K562 (cell line): ENCODE measurements at places on chromosomes 16 and 17. TPM values are rescaled to one million over a fixed set of nuclear protein-coding genes. Genes with fewer than 3 reads are reported as not detected.

GRCh38 chr17:37493249-37494027 lies 3.7 kb downstream of the DUSP14 start:
- no peaks in the 10 kb centered on the region for H3K36me3 ChIP-seq

DNA sequence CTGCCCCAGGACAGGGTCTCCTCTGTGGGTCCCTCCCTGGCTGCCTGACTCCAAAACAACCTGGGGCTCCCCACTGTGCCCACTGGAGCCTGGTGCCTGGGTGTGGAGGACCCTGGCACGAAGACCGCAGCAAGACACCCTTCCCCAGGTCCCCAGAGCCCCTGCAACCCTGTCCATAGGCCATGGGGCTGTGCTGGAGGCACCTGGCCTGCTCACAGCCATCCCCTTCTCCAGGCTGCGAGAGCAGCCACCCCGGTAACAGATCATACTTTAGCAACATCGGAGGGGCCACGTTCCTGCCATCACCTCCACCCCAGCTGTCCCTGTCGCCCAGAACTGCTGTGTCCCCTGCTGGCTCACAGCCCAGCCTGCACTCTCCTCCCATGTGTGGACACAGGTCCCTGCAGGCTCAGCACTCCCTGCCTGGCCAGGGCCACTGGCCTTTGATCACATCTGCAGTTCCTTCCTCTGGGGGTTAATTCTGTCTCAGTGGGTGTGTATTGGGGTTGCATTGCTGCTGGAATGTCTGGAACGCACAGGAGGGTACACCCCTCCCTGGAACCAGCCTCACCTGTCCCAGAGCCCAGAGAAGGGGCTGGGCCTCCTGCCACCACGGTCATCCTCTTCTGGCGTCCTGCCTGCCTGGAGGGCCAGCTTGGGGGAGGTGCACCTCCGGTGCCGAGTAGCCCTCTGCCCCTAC lies 12.2 kb downstream of the PPL start:
- H3K4me3 ChIP-seq, result no peak overlapping the region
- H3K27ac ChIP-seq, result no peak overlapping the region
- no peak for DNase-seq
- H3K36me3 ChIP-seq, result no peaks in the 10 kb centered on the region
- H3K27me3 ChIP-seq, result peaks cover 20% of the 10 kb centered on the region

- H3K27ac ChIP-seq, result no peak overlapping the region
- H3K36me3 ChIP-seq, result no peaks in the 10 kb centered on the region
- no peaks in the 10 kb centered on the region for H3K27me3 ChIP-seq
- no peak overlapping the region for H3K4me3 ChIP-seq
- no peaks in the 10 kb centered on the region for H3K4me1 ChIP-seq
Measured at GRCh38 chr16:27735031-27735430, 185.1 kb downstream of the KATNIP start.

- no peak overlapping the region for H3K27ac ChIP-seq
- no peak for DNase-seq
- H3K4me3 ChIP-seq, result no peak overlapping the region
- H3K36me3 ChIP-seq, result no peaks in the 10 kb centered on the region
Measured at GRCh38 chr16:54654429-54654828, 276.2 kb upstream of the IRX5 start.

DNA sequence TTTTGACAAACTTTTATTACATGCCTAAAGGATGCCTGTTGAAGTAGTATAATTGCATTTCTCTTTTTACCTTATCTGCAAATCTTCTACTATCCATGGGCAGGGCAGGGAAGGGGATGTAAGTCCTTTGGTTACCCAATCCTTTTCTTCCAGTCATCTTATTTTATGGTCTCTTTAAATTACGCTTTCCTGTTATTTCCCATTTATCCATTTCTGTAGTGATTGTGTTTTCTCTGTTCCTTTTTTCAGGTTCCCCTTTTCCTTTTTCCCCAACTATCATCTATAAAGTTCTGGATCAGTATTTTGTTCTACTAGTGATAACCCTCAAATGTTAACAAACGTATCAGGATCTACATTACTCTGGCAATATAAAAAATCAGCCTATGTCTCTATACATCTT lies 3.3 kb upstream of the ABCA9 start:
- H3K27ac ChIP-seq, result no peak overlapping the region
- H3K4me3 ChIP-seq, result no peak overlapping the region
- no peak for DNase-seq
- no peaks in the 10 kb centered on the region for H3K27me3 ChIP-seq
- H3K4me1 ChIP-seq, result peaks cover 10% of the 10 kb centered on the region; the same call in 1 of the 3 replicates
- H3K36me3 ChIP-seq, result no peaks in the 10 kb centered on the region

GRCh38 chr16:79051313-79051712 lies 549.2 kb downstream of the MAF start:
- H3K4me1 ChIP-seq, result no peaks in the 10 kb centered on the region
- no peak overlapping the region for H3K4me3 ChIP-seq
- no peaks in the 10 kb centered on the region for H3K27me3 ChIP-seq
- DNase-seq, result no peak
- H3K36me3 ChIP-seq, result no peaks in the 10 kb centered on the region

- no peak overlapping the region for H3K27ac ChIP-seq
- no peak for DNase-seq
- no peaks in the 10 kb centered on the region for H3K4me1 ChIP-seq
- no peaks in the 10 kb centered on the region for H3K27me3 ChIP-seq
Measured at GRCh38 chr16:65377195-65377594, 255.3 kb upstream of the CDH11 start.

GRCh38 chr17:34883106-34884000 lies 77.9 kb downstream of the CCT6B start:
- DNase-seq, result no peak
- H3K4me3 ChIP-seq, result no peak overlapping the region
- H3K27me3 ChIP-seq, result peaks cover 11% of the 10 kb centered on the region; the same call in 1 of the 2 replicates
- peaks cover 31% of the 10 kb centered on the region; the same call in 2 of the 3 replicates for H3K4me1 ChIP-seq

DNA sequence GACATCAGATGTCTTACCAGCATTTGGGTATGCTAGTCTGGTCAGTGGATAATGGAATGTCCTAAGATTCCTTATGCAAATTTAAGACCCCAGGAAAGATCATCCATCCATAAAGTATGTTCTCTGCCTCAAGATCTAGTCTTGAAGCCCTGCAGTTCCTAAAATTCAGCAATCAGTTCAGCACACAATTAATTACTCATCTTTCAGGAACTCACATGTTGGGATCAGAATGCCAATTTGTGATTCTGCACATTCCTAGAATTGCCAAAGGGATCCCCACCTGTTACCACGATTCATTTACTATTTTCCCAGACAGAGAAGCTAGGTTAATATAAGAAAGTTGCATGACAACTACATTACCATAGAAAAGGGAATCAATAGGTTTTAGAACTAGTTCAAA lies 3.2 kb downstream of the OR2C1 start:
- H3K36me3 ChIP-seq, result no peaks in the 10 kb centered on the region
- no peak overlapping the region for H3K27ac ChIP-seq
- no peaks in the 10 kb centered on the region for H3K4me1 ChIP-seq
- H3K4me3 ChIP-seq, result no peak overlapping the region

DNA sequence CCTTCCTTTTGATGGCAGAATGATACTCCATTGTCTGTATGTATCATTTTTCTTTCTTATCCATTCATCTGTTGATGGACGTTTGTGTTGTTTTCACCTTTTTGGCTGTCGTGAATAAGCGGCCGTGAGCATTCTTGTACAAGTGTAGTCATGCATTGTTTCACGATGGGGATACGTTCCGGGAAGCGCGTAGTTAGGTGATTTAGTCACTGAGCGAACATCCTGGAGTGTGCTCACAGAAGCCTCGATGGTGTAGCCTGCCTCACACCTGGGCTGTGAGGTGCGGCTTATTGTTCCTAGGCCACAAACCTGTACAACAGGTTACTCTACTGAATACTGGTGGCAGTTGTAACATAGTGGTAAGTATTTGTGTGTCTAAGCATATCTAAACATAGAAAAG lies 136.5 kb downstream of the CMIP start:
- H3K27me3 ChIP-seq, result no peaks in the 10 kb centered on the region; the same call in 2 of the 3 replicates
- no peak for DNase-seq
- peaks cover 6% of the 10 kb centered on the region; the same call in 2 of the 3 replicates for H3K36me3 ChIP-seq
- no peak overlapping the region for H3K27ac ChIP-seq

DNA sequence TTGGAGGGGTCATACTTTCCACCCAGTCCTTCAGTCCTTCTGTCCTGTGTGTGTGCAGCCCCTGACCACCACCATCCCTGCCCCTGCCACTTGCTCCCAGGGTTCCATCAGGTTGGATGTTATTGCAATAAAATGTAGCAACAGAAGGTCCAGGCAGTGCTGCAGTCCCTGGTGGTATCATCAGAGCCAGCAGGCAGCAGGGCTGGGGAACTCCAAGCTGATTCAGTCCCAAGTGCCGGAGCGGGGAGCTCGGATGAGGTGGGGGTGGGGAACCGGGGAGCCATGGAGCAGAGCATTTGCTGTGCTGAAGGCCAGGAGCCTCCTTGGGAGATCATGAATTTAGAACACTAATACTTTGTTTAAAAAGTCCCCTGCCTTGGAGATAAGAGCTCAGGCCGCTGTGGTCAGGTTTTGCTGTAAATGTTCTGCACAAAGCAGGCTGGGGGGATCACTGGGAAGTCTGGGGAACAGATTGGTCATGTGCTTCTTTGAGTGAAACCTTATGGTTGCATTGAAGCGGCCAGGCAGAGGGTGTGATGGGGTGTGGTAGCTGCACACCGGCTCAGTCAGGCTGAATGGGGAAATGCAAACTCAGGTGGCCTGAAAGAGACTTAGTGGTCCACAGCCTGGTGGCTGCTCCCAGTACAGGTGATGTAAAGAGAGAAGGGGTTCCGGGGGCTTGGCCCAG lies 225.9 kb downstream of the SEC14L1 start:
- no peak for DNase-seq
- H3K4me1 ChIP-seq, result peaks cover 60% of the 10 kb centered on the region
- H3K27me3 ChIP-seq, result no peaks in the 10 kb centered on the region
- no peak overlapping the region for H3K27ac ChIP-seq
- peaks cover 3% of the 10 kb centered on the region; the same call in 1 of the 3 replicates for H3K36me3 ChIP-seq

Gene TNFSF13
- polyA plus RNA-seq, result 0.30 and 0.45 TPM in 2 replicates

Gene SNX20
- polyA plus RNA-seq, result not detected in 2 replicates

Gene CHTF8
- 119 and 135 TPM in 2 replicates for polyA plus RNA-seq

Gene CYGB
- 0.11 and 0.12 TPM in 2 replicates for polyA plus RNA-seq

Gene BAHCC1
- 17.2 and 23.3 TPM in 2 replicates for polyA plus RNA-seq

Gene BOLA2B
- polyA plus RNA-seq, result 159 and 613 TPM in 2 replicates
